ENCODE measurements at places on chromosomes 12 and 14. TPM values are rescaled to one million over a fixed set of nuclear protein-coding genes. Genes with fewer than 3 reads are reported as not detected.
A peak's percentile ranks its signal among the peaks of the same experiment; 100 is the strongest.

The RASSF9 gene
- total RNA-seq, result not detected

- H3K36me3 ChIP-seq, result no peaks in the 10 kb centered on the region
- no peak for DNase-seq
- no peak overlapping the region for H3K27ac ChIP-seq
- H3K4me1 ChIP-seq, result no peaks in the 10 kb centered on the region
- H3K4me3 ChIP-seq, result no peak overlapping the region
- H3K27me3 ChIP-seq, result peaks cover 1% of the 10 kb centered on the region
Observed at GRCh38 chr12:124655048-124655697, 87.8 kb upstream of the NCOR2 start.

The ADAMTS20 gene
- total RNA-seq, result not detected

DNA sequence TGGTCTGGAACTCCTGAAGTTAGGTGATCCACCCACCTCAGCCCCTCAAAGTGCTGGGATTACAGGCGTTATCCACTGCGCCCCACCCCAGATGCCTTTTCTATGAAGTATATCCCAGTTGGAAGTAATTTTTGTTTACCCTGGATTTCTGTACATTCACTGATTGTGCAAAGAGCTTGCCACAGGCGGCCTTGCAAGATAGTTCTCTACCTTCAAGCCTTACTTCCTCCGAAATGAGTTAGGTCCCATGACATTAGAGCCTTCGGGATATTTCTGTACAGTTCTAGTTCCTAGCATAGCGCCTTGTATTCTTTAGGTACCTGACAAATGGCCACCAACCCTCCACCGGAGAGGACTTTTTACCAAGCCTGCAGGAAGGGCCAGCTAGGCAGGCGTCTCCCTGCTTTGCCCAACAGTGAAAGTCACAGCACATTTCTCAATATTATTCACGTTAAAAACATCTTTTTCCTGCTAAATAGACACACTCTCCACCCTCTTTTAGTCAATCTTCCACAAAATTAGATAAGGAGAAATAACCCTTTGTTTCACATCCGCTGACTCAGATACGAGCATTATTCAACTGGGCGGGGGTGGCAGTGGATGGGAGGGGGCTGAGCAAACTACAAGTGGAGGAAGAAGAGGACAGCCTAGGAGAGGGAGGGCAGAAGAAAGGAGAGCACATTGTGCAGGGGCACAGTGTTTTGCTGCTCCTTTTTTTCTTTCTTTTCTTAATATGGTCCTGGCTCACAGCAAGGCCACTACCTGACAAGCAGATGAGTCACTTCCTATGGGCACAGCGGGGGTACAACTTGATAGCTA is 40.0 kb upstream of the CAPRIN2 start:
- peaks cover 36% of the 10 kb centered on the region for H3K27me3 ChIP-seq
- DNase-seq, result peak; percentile 54
- H3K4me1 ChIP-seq, result peaks cover 16% of the 10 kb centered on the region
- peak overlapping the region; percentile 66 for H3K27ac ChIP-seq
- no peaks in the 10 kb centered on the region for H3K36me3 ChIP-seq

DNA sequence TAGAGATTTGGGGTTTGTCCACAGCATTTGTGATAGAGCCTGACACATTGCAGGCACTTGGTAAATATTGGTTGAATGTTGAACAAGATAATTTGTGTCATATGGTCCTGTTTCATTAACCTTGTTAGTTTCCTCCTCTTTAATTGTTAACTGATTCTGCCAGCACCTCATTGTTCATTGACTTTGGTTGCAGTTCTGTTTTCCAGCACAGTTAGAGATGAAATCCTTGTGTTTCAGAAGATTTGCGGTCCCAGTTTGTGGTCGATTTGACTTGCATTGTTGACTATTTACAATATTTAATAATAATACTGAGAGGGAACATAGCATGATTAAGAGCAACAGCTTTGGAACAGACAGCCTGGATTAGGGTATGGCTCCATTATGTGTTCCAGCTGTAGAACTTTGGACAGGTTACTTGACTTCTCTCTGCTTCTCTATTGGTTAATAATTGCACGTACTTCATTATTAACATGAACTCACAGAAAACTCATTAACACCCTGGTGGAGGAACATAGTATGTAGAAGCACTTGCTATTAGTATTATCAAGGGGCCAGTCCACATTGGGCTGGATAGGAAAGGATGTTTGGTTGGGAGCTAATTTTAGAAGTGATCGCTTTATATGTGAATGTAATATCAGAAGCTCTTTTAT is 8.7 kb downstream of the DRAM1 start:
- H3K27me3 ChIP-seq, result no peaks in the 10 kb centered on the region
- H3K4me1 ChIP-seq, result peaks cover 3% of the 10 kb centered on the region
- H3K4me3 ChIP-seq, result no peak overlapping the region
- no peak for DNase-seq
- H3K27ac ChIP-seq, result no peak overlapping the region
- H3K36me3 ChIP-seq, result no peaks in the 10 kb centered on the region

DNA sequence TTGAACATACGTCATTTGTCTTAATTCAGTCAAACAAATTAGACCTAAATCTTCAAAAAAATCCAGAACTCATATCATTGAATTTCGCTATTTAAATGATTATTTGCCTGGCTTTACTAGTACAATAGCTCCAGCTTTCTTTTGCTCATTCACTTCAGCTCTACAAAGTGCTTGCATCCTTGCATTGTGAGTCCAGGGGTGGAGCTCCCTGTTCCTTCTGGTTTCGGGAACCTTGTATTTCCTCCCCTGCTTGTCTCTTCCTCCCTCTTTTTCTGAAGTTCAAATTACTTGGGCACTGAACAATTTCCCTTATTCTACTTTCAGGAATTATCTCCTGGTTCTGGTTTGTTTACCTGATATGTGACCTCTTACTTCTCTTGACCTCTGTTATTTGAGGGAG is 58.1 kb upstream of the KITLG start:
- no peak for DNase-seq
- no peaks in the 10 kb centered on the region for H3K4me1 ChIP-seq
- no peak overlapping the region for H3K4me3 ChIP-seq
- no peaks in the 10 kb centered on the region for H3K27me3 ChIP-seq
- H3K36me3 ChIP-seq, result no peaks in the 10 kb centered on the region

GRCh38 chr12:43914923-43915468 is 79.1 kb downstream of the TMEM117 start:
- no peak overlapping the region for H3K4me3 ChIP-seq
- no peak overlapping the region for H3K27ac ChIP-seq
- no peaks in the 10 kb centered on the region for H3K4me1 ChIP-seq
- H3K36me3 ChIP-seq, result no peaks in the 10 kb centered on the region
- H3K27me3 ChIP-seq, result no peaks in the 10 kb centered on the region

- H3K36me3 ChIP-seq, result no peaks in the 10 kb centered on the region
- H3K27me3 ChIP-seq, result no peaks in the 10 kb centered on the region
- H3K4me1 ChIP-seq, result peaks cover 46% of the 10 kb centered on the region
- peak overlapping the region; percentile 85 for H3K4me3 ChIP-seq
- H3K27ac ChIP-seq, result peak overlapping the region; percentile 72
- peak; percentile 26 for DNase-seq
Observed at GRCh38 chr12:49706351-49707127, 666 bp downstream of the FMNL3 start.
